Prostate gland (tissue), 2 donors: ENCODE measurements at places on chromosomes 3 and 15. TPM values are rescaled to one million over a fixed set of nuclear protein-coding genes. Genes with fewer than 3 reads are reported as not detected.

IL17RB gene
- 14.3 TPM for total RNA-seq

HDGFL3 gene
- 19.4 TPM for total RNA-seq

KBTBD13 gene
- total RNA-seq, result not detected

THBS1 gene
- total RNA-seq, result 95.7 TPM

C3orf70 gene
- 21.2 TPM for total RNA-seq

GOLGA8S gene
- total RNA-seq, result 1.5 TPM

MGLL gene
- total RNA-seq, result 20.0 TPM

UROC1 gene
- 0.17 TPM for total RNA-seq

NPRL2 gene
- total RNA-seq, result 22.8 TPM

CDHR4 gene
- total RNA-seq, result not detected

MOBP gene
- not detected for total RNA-seq

GRCh38 chr15:68401496-68402431 is 30.2 kb downstream of the ITGA11 start:
- DNase-seq, result no peak

GRCh38 chr3:182812123-182812522 is 18.8 kb downstream of the ATP11B start:
- no peak for DNase-seq

- DNase-seq, result no peak
Observed at GRCh38 chr3:138070006-138070405, 45.4 kb downstream of the DZIP1L start.

DNA sequence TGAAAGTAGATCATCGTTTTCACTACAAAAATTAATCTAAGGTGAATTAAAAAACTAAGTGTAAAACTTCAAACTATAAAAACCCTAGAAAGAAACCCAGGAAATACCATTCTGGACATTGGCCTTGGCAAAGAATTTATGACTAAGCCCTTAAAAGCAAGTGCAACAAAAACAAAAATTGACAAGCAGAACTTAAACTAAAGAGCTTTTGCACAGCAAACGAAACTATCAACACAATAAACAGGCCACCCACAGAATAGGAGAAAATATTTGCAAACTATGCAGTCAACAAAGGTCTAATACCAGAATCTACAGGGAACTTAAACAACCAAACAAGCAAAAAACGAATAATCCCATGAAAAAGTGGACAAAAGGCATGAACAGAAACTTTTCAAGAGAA is 302.0 kb downstream of the CHST2 start:
- no peak for DNase-seq

DNA sequence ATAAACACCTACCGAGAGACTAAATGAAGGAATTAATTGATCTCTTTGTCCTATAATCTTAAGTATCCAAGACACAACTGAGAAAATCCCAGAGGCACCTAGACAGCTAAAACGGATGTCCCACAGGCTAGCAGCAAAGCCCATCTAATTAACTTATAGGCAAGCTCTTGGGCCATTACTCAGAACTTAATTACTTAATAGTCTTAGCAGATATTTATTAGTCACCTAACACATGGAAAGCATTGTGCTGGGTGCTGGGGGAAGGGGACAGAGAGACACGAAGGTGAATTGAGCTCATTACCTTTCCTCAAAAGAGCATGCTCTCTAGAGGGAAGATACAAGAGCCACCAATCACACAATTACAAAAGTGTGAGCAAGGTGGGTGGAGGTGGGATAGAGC is 189.8 kb upstream of the PROK2 start:
- no peak for DNase-seq

GRCh38 chr3:134366221-134366927 is 7.9 kb downstream of the AMOTL2 start:
- DNase-seq, result no peak

- DNase-seq, result no peak
Observed at GRCh38 chr3:160312014-160312624, 86.9 kb downstream of the C3orf80 start.

- no peak for DNase-seq
Observed at GRCh38 chr3:123027292-123028232, at the start of gene SEMA5B. Gene SEMA5B (minus strand): TSS chr3:123027763. CDS start chr3:122961263, 66,500 bp downstream.

DNA sequence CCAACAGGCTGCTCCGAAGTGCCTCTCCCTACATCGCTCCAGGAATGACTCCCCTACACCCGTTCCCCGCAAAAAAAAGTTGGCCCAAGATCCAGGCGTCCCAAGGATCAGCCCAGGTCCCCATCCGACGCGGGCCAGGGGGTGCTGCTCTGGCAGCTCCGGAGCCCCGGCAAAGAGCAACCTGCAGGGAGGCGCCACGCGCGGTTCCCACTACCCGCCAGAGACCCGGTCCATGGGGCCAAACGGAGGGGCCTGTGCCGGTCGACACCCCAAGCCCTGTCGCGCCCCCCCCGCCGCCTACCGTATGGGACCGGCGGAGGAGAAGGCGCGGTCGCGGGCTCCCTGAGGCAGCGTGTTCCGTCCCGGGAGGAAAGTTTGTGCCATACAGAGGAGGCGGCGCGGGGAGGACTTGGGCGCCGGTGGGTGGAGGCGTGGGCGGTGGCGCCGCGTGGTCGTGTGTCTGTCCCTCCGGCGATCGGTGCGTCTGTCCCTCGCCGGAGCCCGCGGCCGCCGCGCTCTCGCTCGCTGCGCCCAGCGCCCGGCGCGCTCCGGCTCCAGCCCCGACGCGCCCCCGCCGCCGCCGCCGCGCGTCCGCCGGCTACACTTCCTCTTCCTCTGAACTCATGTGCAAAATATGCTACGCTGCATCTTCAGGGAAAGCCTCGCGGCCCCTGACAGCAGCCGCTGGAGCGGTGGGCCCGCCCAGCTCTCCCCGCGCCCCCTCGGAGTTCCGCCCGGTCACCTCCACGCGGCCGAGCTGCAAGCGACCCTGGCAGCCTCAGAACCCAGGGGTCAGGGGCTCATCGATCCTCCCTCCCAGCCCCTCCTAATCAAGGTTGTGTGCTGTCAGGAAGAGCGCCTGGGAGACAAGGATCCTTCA is at the start of gene RFTN1:
TSS of gene RFTN1 (minus strand) at position 559 of the 880 bp plus-strand sequence. CDS start 19,830 bp downstream, outside the sequence.
- DNase-seq, result no peak

DNA sequence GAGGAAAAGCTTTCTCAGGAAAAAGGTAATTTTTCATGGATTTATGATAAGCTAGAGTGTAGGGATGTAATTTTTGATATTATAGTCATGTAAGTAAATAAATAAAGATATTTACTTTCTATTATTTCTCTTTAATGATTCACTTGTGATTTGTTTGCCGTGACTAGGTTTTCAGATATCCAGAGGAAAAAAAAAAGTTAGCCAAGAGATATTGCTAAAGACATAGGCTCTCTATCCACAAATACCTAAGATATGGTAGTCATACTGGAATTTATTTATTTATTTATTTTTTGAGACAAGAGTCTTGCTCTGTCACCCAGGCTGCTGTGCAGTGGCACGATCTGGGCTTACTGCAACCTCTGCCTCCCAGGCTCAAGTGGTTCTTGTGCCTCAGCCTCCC is 59.9 kb downstream of the AP4E1 start:
- DNase-seq, result no peak

- DNase-seq, result no peak
Observed at GRCh38 chr15:68829068-68829467, 8.4 kb upstream of the ANP32A start.

DNA sequence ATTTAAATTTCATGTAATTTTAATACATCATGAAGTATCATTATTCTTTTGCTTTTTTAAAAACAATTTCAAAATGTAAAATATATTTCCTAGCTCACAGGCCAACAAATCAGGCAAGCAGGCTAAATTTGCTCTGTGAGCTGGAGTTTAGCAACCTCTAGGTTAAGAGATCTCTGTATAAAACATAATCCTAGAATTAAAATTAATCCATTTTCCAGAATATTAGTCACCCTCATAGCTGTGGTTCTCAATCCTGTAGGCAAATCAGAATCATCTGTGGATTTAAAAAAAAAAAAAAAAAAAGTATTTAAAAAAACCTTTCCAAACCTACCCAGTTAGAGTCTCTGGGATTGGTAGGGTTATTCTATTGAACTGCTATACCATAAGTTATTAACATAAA is 209.7 kb downstream of the MINAR1 start:
- DNase-seq, result no peak

DNA sequence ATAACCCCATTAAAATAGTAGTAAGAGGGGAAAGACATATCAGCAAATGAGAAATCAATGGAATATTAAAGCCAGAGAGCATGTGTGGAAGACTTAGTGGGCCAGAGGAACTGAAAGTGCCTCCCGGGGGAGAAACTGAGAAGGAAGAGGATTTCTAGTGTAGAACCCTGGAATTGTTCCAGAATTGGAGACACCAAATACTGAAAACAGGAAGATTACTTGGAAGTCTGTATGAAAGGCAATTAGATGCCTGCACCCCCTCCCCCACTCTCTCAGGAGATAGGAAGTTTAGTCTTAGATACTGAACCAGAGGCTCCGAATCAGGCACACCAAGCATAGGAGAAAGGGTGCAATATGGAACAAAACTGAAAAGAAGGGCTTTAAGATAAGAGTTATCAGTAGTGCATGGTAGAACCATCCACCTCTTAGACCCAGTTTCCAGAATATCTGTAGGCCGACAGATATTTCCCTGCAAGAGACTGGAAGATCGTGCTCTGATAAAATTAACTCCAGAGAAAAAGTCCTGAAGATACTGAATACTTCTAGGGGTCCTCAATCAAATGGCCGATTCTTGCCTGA is 32.4 kb downstream of the KLHL18 start:
- DNase-seq, result no peak

GRCh38 chr15:70001859-70002258 is 95.9 kb downstream of the TLE3 start:
- DNase-seq, result no peak

DNA sequence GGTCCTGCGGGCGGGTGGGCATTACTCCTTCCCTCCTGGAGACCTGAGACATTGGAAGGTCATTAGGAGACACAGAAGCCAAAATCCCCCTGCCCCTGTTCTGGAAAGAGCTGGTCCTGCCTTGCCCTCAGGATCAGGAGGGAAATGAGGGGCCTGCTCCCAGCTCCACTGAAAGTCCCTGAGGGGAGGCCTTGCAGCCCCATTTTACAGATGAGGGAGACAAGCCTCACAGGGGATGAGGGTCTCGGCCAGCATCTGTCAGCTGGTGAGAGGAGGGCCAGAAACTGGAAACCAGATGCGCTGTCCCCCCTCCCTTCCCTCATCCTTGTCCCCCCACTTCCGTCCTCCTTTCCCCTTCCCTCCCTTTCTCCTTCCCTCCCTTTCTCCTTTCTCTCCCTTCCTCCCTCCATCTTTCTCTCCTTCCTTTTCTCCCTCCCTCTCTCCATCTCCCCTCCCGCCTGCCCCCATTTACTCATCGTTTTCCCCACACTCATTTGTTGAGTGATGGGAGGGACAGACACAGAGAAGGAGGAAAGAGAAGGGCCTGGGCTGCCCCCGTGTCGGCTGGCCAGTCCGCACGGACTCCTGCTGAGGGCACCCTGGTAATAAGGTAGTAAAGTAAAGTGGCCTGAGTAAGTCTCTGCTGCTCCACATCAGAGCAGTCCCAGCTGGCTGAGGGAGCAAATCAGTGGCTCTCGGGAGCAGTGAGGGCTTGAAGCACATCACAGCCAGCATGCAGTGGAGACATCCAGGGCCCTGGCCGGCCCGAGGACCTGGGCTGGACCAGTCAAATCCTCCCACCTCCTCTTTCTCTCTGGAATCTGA is 112.4 kb upstream of the ALDH1A3 start:
- no peak for DNase-seq

GRCh38 chr15:95409211-95409610 is 921.3 kb upstream of the NR2F2 start:
- no peak for DNase-seq

GRCh38 chr15:89192136-89192535 is 29.2 kb downstream of the RLBP1 start:
- DNase-seq, result no peak

DNA sequence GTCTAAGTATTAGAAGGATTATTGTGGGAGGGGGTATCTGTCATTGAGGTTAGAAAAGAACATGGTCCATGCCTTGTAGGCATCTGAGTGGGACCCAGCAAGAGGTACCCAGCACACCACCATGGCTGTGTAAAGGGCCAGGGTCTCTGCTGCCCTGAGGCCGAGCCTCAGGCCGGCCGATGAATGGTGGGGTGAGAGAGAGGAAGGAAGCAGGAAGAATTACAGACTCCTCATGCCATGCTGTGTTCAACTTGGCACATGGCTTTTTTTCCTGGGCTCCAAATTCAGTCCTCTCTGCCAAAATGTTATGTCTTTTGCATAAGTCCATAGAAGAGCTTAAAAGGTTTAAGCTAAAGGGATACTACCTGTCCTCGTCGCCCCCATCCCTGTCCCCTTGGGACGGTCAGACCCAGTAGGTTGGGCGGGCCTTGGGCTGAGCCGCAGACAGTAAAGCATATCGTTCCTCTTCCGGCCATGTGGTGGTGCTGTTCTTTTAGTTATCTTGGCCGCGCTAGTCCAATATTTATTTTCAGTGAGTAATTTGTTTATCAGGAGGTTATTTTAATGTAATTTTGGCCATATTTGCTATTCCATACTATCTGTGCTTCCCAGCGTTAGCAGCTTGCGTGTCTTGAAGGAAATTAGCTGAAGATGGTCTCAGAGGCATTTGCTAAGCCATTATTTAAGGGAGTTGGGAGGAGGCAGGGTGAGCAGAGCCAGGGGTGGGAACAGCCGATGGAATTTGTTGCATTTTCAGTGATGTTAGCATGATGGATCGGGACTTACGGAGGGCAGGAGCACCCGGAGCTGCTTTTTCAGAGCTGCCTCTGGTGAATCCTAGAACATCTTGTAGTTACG is 152.4 kb downstream of the AGBL1 start:
- peak; percentile 31 for DNase-seq

DNA sequence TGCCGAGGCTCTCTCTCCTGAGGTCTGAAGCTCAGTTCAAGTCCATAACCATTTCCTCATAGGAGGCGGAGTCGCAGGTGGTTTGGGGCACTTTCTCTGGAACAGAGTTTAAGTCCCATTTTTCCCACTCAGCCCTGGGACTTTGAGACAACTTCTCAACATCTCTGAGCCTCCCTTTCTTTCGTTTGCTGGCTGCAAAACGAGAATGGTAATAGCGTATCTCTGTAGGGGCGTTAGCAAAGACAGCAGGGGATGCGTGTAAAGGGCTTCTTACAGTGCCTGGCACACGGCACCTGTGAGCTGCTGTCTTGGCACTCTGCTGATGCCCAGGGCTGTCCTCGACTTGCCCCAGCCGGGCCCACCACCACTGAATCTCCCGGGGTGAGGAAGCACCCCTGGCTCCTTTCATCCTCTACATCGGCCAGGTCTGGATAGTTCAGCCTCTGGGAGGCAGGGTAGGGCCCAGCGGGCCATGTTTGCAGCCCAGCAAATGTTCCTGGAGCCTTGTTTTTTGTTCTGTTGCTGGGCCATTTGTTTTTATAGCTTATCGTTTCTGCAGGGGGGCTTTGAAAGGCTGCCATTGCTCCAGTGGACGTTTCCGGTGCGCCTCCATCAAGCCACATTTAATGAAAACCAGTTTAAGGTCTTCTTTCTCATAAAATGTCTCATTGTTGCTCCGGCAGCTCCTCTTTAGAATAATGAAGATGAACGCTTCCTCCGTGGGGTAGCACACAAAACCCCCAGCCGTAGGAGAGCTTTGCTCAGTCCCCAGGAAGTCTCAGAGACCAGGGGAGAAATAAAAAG is 60.0 kb upstream of the WNT5A start:
- DNase-seq, result no peak

GRCh38 chr3:155188031-155188430 is 105.5 kb downstream of the STRIT1 start:
- no peak for DNase-seq

- DNase-seq, result no peak
Observed at GRCh38 chr3:156742401-156742800, 68.0 kb downstream of the TIPARP start.

GRCh38 chr3:190338717-190339116 is 16.5 kb upstream of the CLDN1 start:
- no peak for DNase-seq

GRCh38 chr3:132784502-132785025 is 62.4 kb upstream of the NPHP3 start:
- no peak for DNase-seq

- DNase-seq, result no peak
Observed at GRCh38 chr15:64566629-64567427, 106.5 kb downstream of the ZNF609 start.
